ENCODE measurements at places on chromosomes 13 and 19.

DNA sequence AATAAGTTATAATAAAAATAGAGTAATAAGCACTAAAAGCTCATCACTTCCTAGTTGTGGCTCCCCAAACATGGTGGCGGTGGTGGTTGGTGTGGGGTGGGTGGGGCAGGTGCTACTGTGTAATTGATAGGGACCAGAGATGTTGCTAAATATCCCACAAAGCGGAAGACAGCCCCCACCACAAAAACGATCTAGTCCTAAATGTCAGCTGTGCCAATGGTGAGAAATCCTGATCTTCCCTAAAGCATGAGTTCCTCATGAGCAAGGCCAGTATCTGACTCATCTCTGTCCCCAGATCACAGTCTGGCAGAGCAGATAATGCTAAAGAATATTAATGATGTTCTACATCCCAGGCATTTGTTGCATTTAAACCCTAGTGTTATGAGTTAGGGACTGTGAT lies 1.9 kb upstream of the EDDM13 start:
- DNase-seq = no peak

GRCh38 chr13:76980075-76980718 lies 11.7 kb upstream of the CLN5 start:
- DNase-seq = peak; percentile 94

DNA sequence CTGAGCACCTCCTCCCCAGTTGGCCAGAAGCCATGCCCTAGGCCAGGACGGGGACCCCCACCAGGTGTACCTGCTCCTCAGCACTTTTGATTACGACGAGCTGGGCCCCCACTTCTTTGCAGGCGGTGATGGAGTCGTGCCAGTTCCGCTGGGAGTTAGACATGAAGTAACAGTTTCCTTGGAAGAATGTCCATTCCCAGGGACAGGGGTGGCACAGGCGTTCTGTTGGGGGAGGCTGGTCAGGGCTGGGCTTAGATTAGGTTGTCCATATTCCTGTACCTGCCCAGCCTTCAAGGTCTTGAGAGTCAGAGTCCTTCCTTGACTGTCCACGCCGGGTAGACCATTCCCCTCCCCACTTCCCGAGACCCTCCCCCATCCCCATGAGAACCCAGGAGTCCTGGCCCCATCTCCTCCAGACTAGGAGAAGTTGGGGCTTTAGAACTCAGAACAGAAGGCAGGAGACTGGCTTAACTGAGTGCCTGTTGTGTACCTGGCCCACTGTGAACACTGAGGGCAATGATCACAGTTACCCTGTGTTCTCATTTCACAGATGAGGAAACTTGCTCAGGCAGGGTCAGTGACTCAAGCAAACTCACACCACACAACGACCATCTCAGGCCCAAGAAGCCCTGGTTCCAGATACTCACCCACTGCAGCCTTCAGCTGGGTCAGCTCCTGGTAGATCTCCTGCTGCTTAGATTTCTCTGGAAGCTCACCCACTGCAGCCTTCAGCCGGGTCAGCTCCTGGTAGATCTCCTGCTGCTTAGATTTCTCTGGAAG lies 2.3 kb downstream of the CD209 start:
- DNase-seq = no peak

GRCh38 chr19:19347401-19348110 lies 26.9 kb downstream of the MAU2 start:
- DNase-seq = no peak

- no peak for DNase-seq
Observed at GRCh38 chr19:11096210-11096841, 7.1 kb downstream of the LDLR start.
